ENCODE measurements at places on chromosomes 5 and 9.

DNA sequence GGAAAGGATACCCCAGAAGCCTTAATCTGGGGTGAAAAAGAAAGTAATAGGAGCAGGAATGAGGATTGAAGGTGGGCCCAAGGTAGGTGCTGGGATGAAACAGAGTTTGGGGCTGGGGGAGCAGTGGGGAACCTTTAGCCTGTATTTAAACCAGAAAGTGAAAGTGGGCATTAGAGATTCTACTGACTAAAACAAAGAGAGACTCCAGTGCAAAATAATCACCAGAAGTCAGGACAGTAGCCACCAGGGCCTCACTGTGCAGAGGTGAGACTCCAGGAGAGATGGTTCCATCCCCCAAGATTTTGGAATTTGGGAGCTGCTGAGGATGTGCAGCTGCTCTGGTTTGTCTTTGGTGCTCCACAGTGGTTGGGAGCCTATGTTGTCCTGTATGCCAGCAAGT lies 13.1 kb downstream of the DNAJB5 start:
- DNase-seq = no peak

DNA sequence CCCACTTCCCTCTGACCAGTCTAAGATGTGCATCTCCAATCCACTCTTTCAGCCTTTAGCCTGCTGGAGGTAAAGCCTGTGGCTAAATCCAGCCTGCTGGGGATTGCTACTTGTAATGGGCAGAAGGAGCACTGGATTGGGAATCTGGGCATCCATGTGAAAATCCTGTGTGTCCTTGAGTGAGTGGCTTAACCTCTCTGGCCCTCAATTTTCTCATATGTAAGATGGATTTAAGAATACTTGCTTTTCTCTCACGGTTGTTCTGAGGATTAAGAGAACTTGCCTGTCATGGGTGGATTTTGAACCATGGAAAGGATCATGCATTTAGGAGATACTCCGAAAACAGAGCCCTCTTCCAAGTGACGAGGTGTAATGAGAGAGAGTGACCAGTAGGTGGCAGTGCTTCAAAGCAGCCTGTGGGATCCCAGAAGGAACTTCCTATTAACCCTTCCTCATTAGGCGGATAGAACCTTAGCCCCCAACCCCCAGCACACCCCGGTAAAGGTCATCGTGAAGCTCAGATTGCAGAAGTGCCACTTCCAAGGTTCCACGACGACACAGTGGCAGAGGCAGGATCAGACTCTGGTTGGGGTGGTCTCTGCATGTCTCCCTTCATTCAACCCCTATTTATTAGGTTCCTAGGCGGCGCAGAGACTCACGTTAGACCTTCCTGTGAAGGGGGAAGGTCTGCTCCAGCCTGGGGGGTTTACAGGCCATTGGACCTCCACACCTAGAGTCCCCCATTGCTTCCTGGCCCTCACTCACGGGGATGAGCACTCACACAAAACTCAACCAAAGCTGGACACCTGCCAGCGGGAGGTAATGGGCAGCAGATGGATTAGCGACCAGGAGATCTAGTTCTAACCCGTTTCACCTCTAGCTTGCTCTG lies 68.7 kb upstream of the ZNF618 start:
- DNase-seq = peak; percentile 13

DNA sequence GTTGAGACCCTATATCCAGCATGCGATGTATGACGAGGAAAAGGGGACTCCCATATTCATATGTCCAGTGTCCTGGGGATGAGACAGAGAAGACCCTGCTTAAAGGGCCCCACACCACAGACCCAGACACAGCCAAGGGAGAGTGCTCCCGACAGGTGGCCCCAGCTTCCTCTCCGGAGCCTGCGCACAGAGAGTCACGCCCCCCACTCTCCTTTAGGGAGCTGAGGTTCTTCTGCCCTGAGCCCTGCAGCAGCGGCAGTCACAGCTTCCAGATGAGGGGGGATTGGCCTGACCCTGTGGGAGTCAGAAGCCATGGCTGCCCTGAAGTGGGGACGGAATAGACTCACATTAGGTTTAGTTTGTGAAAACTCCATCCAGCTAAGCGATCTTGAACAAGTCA lies 17.1 kb downstream of the BTNL3 start:
- no peak for DNase-seq

DNA sequence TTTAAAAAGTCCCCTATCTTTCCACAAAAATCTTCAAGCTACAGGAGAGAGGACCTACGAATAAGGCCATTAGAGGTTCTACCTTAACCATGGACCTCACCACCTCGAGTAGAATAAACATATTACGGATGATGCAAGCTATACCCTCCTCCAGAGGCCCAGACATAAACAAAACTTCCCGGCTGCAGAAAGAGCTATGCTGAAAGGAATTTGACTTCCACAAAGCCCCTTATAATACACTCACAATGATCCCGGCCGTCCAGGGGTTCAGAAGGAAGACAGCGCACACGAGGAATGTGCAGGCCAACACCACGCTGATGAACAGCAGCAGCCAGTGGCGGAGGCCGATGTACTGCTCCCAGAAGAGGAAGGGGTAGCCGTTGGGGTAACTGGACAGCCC lies 59.0 kb downstream of the PTCH1 start:
- DNase-seq = no peak

- no peak for DNase-seq
Observed at GRCh38 chr5:133827830-133828229, 140.6 kb downstream of the C5orf15 start.

- DNase-seq = no peak
Observed at GRCh38 chr5:59767211-59767605, 126.3 kb downstream of the PDE4D start.

Data from NCI-H2171 (cell line).